GM12892 (cell line): ENCODE measurements at places on chromosomes 11 and 22.

DNA sequence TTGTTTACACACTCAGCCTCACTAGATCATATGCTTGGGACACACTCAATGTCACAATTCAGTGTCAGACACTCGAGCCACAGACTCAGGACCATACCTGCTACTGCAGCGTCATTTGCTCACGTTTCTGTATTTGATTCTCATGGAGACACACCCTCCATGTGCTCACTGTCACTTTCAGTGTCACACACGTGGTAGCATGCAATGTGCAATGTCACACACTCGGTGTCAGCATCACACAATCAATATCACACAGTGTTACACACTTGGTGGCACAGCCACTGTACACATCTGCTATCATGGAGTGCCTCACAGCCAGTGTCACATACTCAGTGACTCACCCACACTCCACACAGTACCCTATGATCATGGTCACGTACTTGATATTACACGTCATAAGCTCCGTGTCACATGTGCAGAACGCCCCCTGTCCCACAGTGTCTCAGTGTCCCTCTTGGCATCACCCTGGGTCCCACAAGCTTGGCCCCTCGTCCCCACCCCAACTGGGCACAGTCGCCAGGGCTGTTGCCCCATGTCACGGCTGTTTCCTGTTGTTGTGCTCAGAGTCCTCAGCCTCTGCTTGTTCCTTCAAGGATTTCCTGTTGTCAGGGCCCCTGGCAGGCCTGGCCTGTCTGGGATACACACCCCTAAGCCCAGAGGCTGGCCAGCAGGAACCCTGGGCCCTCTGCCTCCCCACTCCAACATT is 49.6 kb downstream of the PDE2A start:
- DNase-seq, result no peak

DNA sequence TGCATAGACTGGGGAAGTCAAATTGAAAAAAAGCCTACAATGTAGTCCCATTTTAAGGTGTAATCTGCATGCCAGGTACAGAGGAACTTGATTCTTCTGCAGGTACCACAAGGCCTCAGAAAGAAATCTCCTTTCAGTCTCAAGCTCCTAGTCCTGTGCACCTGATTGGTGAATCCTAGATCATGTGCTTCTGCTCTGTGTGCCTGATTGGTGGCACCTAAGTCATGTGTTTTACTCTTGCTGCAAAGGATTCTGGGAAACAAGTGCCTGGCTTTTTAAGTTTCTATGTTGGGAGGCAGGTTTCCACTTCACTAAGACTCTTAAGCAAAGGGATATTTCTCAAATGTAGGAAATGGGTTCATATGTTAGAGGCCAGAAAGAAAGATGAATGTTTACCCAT is 29.1 kb downstream of the INSC start:
- no peak for DNase-seq

- no peak for DNase-seq
Measured at GRCh38 chr11:66317723-66318599, 1.1 kb upstream of the CD248 start.

DNA sequence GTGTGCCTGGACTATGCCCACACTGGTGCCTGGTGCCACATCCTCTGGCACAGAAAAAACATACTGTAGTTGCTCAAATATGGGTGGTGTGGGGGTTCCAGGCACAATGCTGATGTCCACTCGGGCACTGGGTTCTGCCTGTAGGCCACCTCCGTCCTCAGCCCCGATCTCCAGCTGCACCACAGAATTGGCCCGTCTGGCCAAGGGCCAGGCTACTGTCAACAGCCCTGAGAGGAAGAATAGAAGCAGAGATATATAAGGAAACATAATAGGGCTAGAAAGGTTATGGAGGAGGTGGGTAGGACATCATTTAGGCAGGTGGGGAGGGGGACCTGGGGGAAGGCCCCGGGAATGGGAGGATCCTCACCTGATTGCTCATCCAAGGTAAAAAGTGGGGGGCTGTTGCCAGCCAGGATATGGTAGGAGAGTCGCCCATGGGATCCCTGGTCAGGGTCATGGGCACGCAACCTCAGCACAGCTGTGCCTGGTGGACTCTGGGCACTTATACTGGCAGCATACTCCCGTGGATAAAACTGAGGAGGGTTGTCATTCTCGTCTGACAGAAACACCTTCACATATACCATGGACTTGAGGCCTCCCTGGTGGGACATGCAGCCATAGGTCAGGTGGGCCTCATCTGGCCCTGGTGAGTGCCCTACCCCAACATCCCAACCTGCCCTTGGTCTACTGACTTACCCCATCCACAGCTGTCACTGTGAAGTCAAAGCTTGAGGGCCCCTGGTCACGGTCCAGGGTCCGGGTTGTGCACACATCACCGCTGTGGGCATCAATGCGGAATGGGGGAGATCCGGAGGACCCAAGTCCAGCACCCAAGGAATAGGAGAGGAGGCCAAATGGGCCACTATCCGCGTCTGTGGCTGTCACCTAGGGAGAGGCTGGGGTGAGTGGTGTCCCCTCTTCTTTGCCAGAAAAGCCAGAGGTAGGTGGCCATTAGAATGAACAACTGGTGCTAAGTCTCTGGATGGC is 14.5 kb upstream of the TPP1 start:
- no peak for DNase-seq

- no peak for DNase-seq
Measured at GRCh38 chr11:112583261-112583893, 322.7 kb upstream of the PLET1 start.

DNA sequence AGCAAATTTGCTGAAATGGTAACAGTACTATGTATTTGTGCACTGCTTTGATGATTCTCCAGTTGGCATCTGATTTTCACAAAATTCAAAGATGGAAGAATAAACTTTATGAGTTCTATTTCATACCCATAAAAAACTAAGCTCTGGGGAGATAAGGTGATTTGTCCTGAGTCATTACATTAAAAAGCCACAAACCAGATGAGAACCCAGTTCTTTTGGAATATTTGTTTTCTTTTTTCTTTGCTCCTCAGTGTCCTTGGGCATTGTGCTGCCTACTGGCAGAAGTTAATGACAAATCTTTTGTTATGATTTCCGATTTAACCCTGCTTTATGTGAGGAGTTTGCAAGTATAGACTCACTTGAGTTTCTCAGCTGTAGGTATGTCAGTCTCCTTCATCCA is 45.4 kb upstream of the AMOTL1 start:
- no peak for DNase-seq

DNA sequence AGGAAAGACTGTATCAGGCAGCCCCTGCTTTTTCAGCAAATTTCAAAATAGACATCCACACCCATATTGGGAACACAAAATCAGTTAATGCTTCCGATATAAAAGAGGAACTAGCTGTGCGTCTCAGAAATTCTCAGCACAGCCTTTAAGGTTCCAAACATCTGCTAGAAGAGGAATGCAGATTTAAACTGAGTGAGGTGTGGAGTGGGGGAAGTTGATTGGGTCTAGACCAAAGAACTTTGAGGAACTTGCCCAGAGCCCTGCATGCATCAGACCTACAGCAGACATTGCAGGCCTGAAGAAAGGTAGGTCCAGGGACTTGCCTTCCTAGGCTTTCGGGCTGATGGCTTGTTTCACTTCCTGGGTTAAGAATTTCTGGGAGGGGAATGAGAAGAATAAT is at the start of gene MS4A4A:
TSS of gene MS4A4A (plus strand) at position 255 of the 400 bp plus-strand sequence. CDS start at position 265, 10 bp downstream.
- no peak for DNase-seq

- DNase-seq, result no peak
Measured at GRCh38 chr22:49915610-49916009, 2.6 kb downstream of the ALG12 start.

DNA sequence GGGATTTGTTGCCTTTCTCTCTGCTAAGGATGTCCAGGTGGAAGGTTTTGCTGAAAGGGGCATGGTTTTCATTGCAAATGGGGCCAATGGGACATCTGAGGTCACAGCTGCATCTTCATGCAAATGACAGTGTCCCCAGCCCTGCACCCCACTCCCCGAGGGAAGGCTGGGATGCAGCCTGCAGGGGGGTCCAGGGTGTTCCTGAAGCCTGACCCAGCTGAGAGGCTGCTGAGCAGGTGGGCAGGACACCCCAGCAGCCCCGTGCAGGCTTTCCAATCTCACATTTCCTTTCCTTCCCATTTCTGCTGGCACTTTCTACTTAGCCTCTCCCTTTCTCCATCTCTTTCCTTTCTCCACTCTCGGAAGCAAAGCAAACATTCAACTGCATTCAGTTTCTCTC is 78.3 kb downstream of the SCN3B start:
- no peak for DNase-seq

DNA sequence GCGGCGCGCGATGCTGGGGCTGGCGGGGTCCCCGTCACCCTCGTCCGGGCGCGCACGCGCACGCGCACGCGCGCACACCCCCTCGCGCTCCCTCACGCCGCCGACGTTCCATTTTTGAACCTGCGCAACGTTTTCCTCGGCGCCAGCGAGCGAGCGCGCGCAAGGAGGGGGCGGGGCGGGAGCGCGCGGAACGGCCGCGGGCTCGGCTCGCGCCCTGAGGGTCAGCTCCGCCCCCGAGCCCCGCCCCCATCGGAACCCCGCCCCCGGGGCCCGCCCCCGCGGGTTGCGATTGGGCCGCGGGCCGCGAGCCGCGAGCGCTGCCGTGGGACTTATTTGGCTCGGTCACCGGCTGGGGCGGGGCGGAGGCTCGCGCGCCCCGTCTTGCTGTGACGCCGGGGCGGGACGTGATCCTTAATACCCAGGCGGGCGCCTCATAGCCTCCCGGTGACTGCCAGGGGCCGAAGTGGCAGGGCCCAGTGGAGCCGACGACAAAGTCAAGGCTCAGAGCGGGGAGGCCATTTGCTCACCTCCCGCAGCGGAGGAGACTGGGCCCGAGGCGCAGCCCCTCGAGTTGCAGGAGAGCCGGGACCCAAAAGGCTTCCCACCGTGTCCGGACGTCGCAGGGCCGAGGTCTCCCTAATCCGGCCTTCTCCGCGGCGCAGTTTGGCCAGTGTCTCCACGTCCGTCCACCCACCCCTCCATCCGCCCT is at the start of gene CBX7:
TSS of gene CBX7 (minus strand) at position 170 of the 709 bp plus-strand sequence. CDS start 236 bp downstream, outside the sequence.
- peak; percentile 93 for DNase-seq

DNA sequence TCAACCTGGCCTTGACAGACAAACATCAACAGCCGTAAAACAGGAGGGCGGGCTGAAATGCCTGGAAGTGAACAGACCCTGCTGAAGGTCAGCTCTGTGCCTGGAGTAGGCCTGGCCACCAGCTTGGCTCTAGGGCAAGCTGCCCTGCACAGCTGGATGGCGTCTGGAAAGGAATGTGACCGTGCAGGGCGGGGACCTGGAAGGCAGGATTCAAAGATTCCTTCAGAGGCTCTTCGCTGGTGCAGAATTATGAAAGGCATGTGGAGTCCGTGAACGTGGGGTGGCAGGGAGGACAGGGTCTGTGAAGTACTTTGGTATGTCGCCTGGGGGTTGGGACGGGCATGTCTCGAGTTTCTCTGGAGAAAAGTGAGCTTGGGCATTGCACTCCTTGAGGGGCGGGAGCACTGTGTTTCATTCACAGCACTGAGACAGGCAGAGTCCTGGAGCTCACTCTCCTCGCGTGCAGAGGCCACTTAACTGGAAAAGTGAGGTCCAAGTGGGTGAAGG is 1.5 kb downstream of the EHD1 start:
- DNase-seq, result no peak

DNA sequence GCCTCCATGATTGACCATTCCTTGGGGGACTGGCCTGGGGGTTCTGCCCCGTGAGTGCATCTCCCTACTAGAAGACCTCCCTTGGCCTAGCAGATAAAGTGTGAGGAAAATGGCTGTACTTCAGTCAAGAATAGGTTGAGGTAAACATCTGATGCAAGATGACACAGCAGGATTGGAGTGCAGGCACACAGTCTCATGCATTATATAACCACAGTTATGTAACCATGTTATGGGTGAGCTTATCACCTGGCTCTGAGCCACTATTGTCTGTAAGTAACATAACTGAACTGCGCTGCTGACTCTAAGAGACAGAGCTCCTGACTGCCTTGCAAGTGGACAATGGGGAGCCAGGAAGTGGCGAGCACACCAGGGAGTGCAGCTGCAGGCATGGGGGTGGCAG is 378.7 kb upstream of the ANO5 start:
- DNase-seq, result no peak

GRCh38 chr11:30196400-30197206 is 34.2 kb upstream of the FSHB start:
- no peak for DNase-seq

GRCh38 chr11:19508165-19508564 is 204.5 kb upstream of the NAV2 start:
- DNase-seq, result no peak

DNA sequence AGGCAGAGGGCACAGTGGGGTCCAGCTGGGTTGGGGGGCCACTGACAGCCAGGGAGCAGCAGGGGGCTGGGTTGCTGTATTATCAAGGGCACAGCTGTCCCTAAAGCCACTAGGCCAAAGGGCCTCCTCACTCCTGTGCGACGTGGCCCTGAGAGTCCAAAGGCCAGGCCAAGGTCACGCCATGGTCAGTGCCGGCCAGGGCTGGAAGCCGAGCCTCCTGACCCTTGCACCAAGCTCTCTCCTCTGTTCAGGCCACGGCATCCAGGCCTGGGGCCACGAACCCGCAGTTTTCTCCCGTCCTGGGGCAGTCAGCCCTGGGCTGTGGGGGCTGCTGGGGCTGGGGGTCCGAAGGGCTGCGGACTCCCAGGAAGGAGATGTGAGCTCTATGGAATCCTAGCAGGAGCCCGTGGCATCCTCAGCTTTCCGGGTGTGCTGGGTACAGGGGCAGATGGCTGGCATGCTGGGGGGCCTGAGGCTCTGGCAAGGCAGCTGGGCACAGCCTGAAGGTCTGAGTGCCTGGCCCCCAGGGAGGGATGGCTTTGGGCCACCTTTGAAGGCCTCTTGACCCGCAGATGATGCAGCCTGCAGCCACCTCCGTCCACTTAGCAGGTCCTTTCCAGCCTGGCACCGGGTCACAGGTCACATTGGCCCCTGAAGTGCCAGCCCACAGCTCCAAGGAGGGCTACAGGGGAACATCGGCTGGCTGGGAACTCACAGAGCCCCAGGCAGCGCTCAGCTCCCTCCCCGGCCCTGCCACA is 17.3 kb upstream of the PPARA start:
- no peak for DNase-seq

GRCh38 chr11:20158597-20159257 is 1.5 kb downstream of the DBX1 start:
- no peak for DNase-seq

DNA sequence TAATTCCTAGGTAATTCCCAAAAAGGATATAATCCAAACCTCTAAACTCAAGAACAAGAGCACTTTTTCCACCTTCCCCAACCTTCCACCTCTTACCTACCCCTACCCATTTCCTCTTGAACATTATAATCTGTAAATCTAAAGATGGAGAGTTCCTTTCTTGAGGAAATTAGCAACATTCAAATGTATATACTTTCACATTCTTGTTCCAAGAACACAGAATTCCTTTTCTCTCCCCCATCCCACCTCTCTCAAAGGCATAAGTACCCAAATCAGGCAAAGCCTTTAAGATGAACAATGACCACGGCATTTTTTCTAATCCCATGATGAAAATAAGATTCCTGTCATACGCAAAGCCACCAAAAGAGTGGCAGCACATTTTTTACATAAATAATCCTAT is 18.3 kb downstream of the RRAS2 start:
- no peak for DNase-seq
